ENCODE measurements at places on chromosomes 1 and 21.

DNA sequence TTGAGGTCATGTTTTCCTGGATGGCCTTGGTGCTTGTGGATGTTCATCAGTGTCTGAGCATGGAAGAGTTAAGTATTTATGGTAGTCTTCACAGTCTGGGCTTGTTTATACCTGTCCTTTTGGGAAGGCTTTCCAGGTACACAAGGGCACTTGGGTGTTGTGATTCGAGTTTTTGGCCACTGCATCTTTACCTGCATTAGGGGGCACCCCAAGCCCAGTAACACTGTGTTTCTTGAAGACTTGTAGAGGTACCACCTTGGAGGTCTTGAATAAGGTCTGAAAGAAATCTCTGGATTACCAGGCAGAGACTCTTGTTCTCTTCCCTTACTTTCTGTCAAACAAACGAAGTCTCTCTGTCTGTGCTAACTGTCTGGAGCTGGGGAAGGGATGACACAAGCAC, 34.4 kb upstream of the ROR1 start:
- no peak for DNase-seq

DNA sequence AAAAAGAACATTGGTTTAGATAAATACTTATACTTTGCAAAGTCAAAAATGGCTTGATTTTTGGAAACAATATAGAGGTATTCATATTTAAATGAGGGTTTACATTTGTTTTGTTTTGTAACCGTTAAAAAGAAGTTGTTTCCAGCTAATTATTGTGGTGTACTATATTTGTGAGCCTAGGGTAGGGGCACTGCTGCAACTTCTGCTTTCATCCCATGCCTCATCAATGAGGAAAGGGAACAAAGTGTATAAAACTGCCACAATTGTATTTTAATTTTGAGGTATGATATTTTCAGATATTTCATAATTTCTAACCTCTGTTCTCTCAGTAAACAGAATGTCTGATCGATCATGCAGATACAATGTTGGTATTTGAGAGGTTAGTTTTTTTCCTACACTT, 65.3 kb upstream of the SAMD13 start:
- DNase-seq = no peak

DNA sequence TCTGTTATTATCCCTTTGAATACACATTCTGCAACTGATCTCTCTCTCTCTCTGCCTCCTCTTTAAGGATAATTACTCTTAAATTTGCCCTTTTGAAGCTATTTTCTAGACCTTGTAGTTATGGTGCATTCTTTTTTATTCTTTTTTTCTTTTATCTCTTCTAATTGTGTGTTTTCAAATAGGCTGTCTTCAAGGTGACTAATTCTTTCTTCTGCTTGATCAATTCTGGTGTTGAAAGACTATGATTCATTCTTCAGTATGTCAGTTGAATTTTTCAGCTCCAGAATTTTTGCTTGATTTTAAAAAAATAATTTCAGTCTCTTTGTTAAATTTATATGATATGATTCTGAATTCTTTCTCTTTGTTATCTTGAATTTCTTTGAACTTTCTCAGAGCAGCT, 95.6 kb upstream of the GPR52 start:
- DNase-seq = no peak

- DNase-seq = peak; percentile 32
These were observed 1.1 kb downstream of the ZSWIM5 start for GRCh38 chr1:45205011-45205909.

- DNase-seq = no peak
These were observed 12.3 kb upstream of the SEMA4A start for GRCh38 chr1:156140879-156141707.

DNA sequence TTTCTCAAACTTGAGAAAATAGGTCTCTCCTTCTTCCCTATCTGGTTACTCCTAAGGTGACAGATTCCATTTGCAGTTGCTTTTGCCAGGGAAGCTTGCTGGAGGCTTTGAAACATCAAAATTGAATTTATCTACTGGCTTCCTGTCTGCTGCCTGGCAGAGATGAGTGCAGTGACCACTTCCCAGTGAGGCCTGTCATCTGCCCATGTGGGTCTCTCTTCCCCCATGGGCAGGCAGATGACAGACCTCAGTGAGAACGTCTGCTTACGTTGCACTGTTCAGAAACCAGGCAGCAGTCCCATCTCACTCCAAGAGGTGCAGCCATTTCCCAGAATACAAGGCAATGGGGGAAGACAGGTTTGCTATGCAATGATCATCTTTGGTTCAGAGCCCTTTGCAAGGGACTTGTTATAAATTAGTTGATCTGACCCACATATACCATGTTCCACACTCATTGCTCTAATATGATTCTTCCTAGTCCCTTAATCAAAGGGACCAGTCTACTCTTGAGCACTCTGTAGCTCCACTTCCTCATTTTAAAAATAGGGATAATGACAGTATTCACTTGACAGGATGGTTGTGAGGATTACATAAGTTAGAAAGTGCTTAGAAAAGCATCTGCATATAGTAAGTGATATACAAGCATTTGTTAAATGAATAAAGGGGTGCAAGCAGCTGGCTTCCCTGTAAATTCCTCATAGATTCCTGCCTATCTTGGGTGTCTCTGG, 10.6 kb downstream of the PGBD5 start:
- DNase-seq = no peak

Measured in left ventricle myocardium inferior (tissue), 1 donor.